Naive thymus-derived CD4-positive, alpha-beta T cell (primary cell): ENCODE measurements at places on chromosomes 16 and 17. TPM values are rescaled to one million over a fixed set of nuclear protein-coding genes. Genes with fewer than 3 reads are reported as not detected.

- no peak for DNase-seq
- H3K36me3 ChIP-seq = peaks cover 5% of the 10 kb centered on the region
- no peaks in the 10 kb centered on the region for H3K27me3 ChIP-seq
Observed at GRCh38 chr17:18968945-18969887, 17.3 kb downstream of the SLC5A10 start.

GRCh38 chr16:89815639-89816348, 653 bp downstream of the FANCA start:
- peak overlapping the region; percentile 13 for H3K27ac ChIP-seq
- H3K36me3 ChIP-seq = no peaks in the 10 kb centered on the region
- DNase-seq = no peak
- H3K27me3 ChIP-seq = no peaks in the 10 kb centered on the region

DNA sequence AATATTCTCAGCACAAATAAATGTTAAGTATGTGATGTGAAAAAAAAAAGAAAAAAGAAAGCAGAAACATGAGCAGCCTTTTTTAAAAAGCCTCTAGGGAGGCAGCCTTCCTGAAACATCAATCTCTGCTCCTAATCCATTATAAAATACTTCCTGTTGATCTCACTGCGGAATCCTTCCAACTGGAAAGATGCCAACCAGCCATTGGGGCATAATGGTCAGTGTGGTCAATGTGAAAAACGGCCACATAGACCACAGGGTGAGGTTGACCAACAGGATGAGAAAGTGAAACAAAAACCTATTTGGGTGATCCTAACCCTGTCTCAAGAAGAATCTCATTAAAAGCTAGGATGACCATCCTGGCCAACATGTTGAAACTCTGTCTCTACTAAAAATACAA, 26.1 kb upstream of the ABCA8 start:
- no peak overlapping the region for H3K4me3 ChIP-seq
- no peaks in the 10 kb centered on the region for H3K4me1 ChIP-seq
- no peak overlapping the region for H3K27ac ChIP-seq
- no peaks in the 10 kb centered on the region for H3K27me3 ChIP-seq

- H3K36me3 ChIP-seq = peaks cover 18% of the 10 kb centered on the region
- no peak overlapping the region for H3K27ac ChIP-seq
- no peaks in the 10 kb centered on the region for H3K27me3 ChIP-seq
- DNase-seq = no peak
Observed at GRCh38 chr17:82059272-82060000, 6.2 kb downstream of the DUS1L start.

GRCh38 chr17:7114241-7114874, at the start of gene ASGR2:
TSS of gene ASGR2 (minus strand) at chr17:7114822. CDS start at chr17:7114240, 582 bp downstream.
- no peak within 1 kb of the TSS for H3K27ac ChIP-seq
- no peaks in the 10 kb centered on the region for H3K36me3 ChIP-seq
- no peak for DNase-seq

The CDH3 gene
- 0.78 TPM for total RNA-seq

The GDPD3 gene
- total RNA-seq = 12.1 TPM
